NCI-H1092 treated with DMSO at 0.1 percent for 48 hours (cell line): ENCODE measurements at places on chromosomes 11 and 22.

GRCh38 chr11:32894921-32895320 lies 2.3 kb downstream of the QSER1 start:
- DNase-seq = no peak

DNA sequence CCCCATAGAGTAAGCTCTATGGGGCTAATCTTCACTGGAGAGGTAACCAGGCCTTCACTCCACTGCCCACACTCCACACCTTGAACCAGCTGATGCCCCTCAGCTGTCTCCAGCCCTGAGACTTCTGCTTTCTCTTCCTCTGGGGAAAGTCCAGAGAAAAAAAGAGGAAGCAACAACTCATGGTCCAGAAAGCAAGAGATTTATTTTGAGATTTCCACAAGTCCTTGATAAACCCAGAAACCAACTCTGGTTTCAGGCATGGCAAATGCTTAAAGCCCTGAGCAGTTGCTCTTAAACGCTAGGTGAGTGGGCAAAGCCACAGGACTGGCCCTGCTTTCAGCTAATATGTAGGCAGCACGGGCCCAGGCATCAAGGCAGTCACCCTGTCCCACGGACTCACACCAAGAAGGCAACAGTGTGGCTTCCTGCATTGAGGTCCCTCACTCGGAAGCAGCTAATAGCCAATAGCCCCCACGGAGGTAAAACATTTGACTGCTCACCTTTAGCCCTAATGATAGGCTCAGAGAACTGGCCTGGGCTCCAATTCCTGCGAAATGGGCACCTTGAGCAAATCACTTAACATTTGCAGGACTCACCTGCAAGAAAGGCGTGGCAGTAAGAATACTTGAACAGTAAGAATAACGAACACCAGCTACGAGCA lies 4.3 kb downstream of the CYB561A3 start:
- DNase-seq = no peak

DNA sequence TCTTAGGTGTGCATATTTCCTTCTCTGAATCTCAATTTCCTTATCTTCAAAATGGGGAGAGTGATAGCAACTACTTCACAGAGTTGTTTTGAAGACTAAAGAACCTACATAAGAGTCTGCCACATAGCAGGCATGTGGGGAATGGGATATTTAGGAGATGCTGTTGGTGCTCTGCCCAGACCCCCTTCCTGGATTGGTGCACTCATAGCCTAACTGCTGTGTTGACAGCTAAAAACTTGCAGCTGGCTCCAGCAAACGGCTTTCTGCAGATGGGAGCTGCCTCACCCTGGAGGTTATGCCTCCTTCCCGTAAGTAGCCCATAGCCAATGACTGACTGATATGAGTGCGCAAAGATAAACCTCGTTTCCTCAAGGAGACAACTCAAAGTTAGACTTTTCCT lies 106.1 kb downstream of the CD44 start:
- no peak for DNase-seq

- no peak for DNase-seq
These were observed 1.4 kb downstream of the CTTN start for GRCh38 chr11:70399681-70400112.

DNA sequence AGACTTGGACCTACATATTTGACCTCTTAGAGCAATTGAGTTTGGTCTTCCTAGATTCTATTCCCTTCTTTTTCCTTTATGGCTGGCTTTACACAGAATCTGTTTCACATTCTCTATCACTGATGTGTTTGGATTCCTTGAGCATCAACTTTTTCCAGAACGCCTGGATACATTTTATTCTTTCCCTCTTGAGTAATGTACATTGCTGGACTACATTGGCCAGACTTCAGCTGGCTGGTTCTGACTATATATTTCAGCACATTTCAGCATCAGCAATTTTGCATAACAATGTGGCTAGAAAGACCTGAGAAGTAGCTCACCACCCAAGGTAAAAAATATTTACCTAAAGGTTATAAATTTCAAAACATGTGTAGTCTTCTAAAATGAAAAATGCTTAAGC lies 2198.2 kb upstream of the RAG2 start:
- no peak for DNase-seq

- peak; percentile 14 for DNase-seq
These were observed 28.0 kb downstream of the ZC3H12C start for GRCh38 chr11:110121204-110121603.

DNA sequence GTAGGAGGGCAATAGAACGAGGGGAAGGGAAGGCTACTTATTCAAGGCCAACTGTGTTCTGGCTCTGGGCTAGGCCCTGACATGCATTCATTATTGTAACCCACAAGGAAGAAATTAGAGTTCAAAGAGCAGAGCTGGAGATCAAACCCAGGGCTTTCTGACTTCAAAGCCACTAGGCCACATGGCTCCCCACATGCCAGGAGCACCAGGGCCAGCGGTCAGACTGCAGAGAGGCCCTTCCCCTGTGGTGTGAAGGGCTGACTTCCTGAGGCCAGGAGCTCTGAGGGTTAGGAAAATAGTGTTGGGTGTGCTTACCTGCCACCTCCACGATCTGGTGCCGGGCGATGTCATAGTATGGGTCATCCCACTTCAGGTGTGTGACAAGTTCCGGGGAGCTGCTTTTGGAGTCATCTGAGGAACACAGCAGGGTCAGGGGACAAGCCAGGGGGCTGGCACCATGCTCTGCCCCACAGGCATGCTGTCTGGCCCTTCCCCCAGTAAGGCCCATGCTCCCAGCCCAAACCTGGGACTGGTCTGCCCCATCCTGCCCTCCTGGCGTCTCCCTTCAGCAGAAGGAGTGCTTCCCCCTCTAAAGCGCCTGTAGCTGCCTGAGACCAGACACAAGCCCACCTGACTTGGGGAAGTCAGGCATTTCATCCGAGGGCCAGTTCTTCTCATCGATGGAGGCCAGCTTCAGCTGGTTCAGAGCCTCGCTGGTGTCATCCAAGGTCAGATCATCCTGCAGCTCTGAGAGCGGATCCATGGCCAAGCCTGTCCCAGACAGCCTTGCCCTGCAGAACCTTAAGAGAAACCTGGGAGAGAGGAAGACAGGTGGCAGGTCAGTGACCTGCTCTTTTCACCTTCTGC lies 4.8 kb downstream of the ARHGAP1 start:
- no peak for DNase-seq

DNA sequence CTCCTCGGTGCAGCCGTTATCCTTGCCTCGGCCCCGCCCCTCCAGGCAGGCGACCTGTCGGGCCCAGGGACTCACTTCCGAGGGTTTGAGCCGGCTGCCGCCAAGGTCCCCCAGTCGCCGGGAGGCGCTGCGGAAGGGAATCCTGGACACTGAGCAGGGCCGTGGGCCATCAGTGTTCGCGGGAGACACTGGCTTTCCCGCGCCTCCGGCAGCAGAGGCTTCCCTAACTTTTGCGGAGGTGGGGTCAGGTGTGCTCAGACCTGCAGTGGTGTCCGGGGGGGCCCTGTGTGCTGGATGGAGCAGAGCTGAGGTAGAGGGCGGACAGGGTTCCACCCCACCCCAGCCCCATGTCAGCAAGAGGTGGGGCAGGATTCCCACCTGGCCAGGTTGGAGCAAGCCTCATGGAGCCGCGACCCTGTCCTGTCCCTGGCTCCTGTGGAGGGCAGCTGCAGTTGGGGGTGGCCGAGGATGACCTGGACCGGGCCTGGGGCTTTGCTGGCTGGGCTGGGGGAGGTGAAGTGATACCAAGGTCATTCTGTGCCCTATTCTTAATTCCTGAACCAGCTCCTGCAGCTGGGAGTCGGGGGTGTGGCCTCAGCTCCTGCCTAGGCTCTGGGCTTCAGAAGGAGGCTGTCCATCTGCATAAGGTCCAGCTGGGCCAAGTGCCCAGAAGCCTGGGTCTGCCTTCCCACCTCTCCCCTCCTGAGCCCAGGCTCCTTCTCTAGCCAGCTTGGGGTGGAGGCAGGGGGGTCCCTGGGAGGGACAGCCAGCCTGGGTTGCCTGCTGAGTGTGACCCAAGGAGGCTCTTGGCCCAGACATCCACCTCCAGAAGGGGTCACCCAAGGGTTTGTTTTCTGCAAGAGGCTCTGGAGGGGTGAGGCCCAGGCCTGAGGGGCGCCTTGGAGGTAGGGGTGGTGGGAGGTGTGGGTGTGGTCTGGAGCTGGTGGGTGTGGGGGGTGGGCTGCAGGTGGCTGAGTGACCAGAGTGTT lies 8.4 kb downstream of the TSPAN4 start:
- DNase-seq = no peak

DNA sequence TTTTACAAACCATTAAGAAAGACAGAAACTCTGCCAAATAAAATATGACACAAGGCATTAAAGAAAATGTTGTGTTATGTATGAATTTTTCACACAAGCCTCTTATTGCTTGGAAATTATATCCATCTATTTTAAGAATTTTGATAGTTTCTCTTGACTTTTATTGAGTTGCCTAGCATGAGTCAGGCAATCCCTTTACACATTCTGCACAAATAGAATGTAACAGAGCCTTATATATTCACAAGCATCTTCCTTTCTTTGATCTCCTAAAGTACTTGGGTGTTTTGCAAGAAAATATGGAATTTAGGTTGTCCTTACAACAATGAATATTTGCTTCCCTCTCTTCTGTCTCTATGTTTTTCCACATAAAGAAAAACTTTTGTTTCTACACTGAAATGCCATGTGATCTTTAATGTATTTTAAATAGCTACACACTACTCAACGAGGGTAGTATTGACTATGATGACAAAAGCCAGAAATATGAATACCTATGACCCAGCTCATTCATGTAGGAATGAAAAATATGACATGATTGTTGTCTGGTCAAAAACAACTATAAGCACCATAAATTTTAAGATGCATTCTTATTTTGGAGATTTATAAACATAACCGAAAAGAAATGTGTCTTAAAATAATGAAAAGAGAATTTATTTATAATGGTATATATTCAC lies 398.8 kb downstream of the GUCY1A2 start:
- DNase-seq = no peak

DNA sequence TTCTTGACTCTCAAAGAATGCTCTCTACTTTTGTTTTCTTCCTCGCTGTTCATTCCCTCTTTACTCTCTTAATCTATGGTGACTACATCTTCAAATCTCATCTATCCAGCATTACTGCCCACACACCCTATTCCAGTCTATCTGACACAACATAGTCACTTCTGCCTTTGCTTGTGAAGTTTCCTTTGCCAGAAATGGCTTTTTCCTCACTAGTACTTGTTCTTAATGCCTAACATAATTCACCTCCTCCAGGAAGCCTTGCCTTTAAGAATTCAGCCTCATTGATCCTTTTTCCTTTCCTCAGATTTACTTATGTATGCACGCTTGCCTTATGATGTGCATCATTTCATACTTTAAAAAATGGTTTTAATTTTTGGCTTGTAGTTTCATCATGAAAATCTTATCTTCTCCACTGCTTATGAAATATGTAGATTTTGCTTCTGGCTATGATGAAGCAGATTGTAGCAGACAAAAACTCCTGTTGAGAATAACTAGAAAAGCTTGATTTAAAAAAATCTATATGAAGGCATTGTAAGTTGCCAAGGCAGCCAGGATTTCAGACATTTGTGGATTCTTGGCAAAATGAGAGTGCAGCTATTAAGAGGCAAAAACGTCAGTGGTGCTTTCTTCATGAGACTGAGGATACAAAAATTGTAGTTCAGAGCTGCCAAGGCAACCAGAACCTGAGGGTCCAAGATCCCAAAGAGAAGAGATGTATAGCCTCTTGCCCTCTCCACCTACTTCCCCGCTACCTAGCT lies 31.8 kb downstream of the RNF169 start:
- DNase-seq = no peak

- DNase-seq = no peak
These were observed 589.8 kb downstream of the INSC start for GRCh38 chr11:15704556-15704955.

- DNase-seq = no peak
These were observed 58.8 kb downstream of the ARHGAP8 start for GRCh38 chr22:44811141-44811540.

DNA sequence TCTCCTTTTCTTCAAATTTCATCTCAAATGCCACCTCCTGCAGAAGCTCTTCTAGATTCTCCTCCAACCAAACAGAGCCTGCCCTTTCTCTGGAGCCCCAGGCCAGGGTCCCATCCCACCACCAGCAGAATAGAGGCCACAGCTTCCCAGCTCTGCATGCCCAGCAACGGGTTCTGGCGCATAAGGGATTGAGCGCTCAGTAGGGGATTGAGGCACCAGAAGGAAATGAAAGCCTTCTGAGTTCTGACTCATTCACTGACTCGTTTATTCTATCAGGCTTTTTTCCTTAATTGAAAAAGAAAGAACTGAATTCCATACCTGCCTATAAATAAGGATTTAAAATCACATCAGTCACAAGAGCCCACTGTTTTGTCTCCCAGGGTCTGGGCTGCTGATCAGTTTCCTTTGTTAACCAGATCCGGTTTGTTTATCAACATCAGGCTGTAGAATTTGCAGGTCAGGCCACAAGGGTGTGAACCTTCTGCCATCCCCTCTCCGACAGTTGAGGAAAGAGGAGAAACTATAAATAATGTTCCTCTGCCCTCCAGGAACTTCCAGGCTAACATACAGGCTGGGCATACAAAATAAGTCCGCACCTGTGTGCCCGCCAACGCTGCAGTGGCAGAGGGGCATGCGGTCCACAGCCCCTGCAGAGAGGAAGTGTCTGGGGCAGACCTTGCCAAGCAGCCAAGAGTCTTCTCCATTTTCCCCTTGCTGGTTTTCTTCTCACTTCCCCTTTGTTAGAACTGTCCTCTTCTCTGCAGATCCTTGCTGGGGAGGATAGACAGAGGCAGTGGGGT lies 63.5 kb upstream of the PRDM11 start:
- DNase-seq = no peak

DNA sequence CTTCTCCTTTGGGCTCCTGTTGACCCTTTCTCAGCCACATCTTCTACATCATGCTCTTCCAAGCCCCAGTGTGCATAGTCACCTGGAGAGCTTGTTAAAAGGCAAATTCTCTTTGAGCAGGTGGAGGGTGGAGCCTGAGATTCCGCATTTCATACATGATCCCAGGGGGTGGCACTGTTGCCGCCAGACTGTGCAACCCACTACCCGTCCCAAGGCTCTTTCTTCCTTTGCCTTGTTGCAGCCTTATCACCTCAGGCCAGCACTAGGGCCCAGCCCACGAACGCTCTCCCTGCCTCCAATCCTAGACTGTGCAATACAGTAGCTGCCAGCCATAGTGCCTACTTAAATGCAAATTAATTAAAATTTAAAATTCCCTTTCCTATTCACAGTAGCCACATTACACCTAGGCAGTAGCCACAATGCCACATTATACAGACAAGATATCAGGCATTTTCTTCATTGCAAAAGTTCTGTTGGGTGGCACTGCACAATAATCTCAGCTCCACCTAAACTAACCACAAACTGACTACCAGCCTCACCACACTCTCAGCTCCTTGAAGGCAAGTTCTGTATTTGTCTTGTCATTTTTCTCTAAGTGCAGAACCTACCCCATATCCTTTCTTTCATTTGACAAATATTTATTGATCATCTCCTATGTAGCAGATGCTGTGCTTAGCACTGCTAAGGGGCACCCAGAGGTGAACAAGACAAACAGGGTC lies 4.6 kb upstream of the KCNJ5 start:
- peak; percentile 48 for DNase-seq

- no peak for DNase-seq
These were observed 1.8 kb downstream of the UBQLN3 start for GRCh38 chr11:5507933-5508305.
